ENCODE measurements at places on chromosomes 7 and 10.

- no peak for DNase-seq
Observed at GRCh38 chr10:86283466-86284287, 82.9 kb downstream of the GRID1 start.

DNA sequence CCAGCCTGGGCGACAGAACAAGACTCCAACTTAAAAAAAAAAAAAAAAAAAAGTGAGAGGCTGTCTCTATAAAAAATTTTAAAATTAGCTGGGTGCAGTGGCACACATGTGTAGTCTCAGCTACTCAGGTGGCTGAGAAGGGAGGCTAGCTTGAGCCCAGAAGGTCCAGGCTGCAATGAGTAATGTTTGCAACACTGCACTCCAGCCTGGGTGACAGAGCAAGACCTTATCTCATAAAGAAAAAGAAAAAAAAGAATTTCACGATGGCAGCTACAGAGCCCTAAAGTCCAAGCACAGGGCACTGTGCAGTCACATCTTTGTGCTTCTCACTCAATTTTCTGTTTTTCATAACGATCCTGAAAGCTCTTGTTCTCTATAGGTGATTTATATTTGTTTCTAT lies 209.5 kb upstream of the KCTD7 start:
- DNase-seq, result no peak

GRCh38 chr10:31121757-31122577 lies 90.3 kb upstream of the ZNF438 start:
- DNase-seq, result peak; percentile 88

DNA sequence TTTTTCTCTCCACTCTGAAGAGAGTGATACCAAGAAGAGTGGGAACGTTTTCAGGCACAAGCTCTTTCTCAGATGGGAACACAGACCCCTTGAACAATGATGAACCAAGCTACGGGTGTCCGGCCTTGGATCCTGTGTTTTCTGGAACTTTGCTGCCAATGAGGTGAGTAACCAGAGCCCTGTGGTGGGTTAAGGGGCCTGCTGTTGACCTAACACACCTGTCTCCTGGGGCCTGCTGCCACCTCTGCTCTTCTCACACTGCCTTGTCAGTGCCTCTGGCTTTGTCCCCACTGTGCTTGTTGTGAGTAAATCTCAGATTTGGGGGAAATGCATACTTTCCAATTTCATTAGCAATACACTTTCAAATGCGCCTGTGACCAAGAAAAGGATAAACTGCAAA lies 1.4 kb upstream of the PKD1L1 start:
- DNase-seq, result no peak

- DNase-seq, result no peak
Observed at GRCh38 chr7:335358-336148, 45.6 kb downstream of the FOXL3 start.

- no peak for DNase-seq
Observed at GRCh38 chr10:132302421-132303310, 5.1 kb downstream of the STK32C start.

DNA sequence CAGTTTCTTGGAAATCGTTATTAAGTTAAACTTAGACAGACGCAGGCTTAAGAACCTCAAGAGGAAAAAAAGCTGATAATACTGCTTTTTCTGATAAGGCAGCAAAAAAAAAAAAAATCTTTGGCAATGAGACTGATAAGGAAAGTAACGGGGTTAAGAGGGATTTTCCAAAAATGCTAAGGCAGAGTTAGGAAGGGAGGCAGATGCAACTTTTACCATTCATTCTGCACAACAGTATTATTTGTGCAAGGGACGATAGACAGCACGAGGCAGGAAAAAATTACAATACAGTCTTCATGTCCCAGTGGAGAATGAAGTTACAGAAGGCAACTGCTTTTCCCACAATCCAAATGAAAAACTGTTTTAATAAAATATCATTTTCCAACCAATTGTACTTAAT lies 194.0 kb downstream of the DOCK4 start:
- DNase-seq, result no peak

DNA sequence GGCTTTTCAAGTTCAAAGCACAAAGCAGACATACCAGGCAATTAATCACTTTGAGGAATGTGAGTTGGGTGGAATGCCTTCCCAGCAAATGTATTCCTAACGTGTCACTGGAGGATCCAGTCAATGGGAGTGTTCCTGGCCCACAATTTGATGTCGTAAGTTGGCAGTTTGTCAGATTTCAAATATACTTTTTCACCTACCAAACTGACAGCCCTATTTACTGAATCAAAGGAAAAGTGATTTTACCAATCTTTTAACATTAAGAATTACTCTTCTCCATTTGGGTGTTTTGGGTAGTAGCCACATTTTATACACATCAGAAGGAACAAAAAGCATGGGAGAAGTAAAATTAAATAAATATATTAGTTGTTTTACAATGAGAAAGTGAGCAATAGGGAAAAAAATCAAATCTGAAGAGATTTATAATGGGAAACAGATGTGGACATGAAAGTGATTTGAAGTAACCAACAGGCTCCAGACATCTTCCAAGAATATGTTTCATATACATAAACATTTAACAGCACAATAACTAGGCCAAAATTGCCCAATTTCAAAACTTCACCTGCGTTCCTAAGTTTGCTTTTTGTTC lies 222.9 kb downstream of the MTERF1 start:
- DNase-seq, result peak; percentile 96

- DNase-seq, result no peak
Observed at GRCh38 chr10:123269675-123270074, 115.5 kb downstream of the BUB3 start.

DNA sequence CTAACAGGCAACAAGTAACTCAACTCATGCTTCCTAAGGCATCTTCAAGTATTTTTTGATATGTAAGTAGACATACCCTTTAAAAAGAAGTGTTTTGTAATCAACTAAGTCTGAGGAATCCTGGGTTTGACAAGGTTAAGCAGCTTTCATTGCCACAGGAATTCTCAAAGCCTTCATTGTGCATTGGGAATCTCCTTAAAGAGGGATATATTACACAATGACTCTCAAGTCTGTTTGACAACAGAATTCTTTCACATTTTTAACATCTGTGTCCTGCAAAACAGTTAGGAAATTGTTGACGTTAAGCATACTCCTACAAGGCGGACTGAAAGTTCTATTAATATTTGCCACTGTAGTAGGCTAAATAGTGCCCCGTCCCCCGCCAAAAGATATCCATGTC lies 71.4 kb downstream of the SGMS1 start:
- DNase-seq, result peak; percentile 91

- DNase-seq, result no peak
Observed at GRCh38 chr10:469947-470338, 219.5 kb downstream of the DIP2C start.

DNA sequence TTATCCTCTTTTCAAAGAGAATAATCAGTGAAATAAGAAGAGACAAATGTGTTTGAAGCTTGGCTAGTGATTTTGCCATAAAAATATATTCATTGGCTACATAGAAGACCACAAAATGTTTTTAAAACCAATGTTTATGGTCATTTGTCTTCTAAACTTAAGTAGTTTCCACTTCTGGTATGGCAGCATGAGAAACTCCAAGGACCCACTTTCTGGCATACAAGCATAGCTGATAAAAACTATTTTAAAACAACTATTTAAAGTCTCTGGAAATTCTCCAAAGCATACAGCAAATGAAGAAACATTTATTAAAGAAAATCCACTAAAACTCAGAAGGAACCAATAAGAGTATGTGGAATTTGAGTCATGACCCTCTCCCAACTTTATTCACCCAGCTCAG lies 89.2 kb upstream of the TOMM7 start:
- no peak for DNase-seq

GRCh38 chr7:92834507-92835260 lies 1.7 kb downstream of the CDK6 start:
- DNase-seq, result no peak
